Ureter (tissue), 1 donor: ENCODE measurements at places on chromosomes 5 and 9. TPM values are rescaled to one million over a fixed set of nuclear protein-coding genes. Genes with fewer than 3 reads are reported as not detected.
A peak's percentile ranks its signal among the peaks of the same experiment; 100 is the strongest.

GRCh38 chr5:159781626-159782157 lies 134.6 kb upstream of the ADRA1B start:
- DNase-seq: no peak

GRCh38 chr9:94150279-94150828 lies 66.1 kb downstream of the PTPDC1 start:
- DNase-seq: no peak

DNA sequence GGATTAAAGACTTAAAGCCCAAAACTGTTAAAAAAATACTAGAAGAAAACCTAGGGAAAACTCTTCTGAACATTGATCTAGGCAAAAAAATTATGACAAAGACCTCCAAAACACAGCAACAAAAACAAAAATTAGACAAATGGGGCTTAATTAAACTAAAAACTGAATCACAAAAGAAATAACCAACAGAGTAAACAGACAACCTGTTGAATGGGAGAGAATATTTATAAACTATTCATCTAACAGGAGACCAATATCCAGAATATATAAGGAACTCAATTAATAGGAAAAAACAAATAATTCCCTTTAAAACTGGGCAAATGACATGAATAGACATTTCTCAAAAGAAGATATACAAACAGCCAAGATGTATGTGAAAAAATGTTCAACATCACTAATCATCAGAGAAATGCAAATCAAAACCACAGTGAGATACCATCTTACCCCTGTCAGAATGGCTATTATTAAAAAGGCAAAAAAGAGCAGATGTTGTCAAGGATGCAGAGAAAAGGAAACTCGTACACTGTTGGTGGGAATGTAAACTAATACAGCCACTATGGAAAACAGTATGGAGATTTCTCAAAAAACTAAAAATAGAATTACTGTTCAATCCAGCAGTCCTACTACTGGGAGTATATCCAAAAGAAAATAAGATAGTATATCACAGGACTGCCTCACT lies 50.2 kb upstream of the TLX3 start:
- DNase-seq: no peak

PHF24 gene
- 1.7 TPM for total RNA-seq

DNA sequence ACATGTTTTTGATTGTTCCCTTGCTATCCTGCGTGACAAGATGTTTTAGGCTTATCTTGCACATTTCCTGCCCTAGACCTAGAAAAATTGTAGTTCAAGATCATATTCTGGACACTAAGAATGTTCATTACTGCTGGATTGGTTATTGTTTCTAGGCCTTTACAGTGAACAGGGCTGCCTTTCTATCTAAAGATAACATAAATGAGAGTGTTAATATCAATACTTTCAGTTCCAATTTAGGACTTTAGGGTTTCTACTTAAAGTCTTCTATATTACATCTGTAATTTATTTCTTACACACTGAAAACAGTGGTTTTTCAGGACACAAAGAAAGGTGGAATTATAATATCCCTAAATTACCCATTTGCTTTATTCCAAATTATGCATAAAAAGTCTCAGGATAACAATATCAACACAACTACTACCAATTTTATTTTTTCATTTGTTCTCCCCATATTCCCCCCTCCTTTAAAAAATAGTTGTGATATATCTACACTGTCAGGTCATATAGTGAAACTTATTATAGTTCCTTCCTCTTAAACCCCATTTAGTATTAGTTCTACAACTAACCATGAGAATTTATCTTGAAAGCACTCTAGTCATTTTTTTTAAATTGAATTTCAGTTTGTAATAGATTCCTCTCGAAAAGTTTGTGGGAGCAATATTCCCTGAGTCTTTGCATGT lies 293.9 kb upstream of the RIOK2 start:
- DNase-seq: no peak

DNA sequence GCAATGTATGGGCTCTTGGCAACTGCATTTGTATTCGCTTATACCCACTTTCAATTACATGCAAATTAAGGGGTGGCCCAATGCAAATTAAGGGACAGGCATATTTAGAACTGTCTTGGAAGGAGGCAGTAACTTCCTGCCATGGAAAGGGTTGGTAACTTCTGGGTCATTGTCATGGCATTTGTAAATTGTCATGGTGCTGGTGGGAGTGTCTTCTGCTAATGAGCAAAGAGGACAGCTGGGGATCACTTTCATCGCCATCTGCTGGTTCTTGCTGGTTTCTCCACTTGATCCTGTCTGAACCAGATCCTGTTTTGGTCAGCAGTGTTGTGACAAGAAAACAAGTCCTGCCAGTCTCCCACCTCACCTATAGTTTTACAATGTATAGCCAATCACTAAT lies 23.3 kb upstream of the UGT3A2 start:
- no peak for DNase-seq

- no peak for DNase-seq
Observed at GRCh38 chr5:150442699-150443080, 6.8 kb downstream of the RPS14 start.

GRCh38 chr5:67221487-67222242 lies 25.1 kb upstream of the CD180 start:
- DNase-seq: no peak

GRCh38 chr9:78121488-78121887 lies 89.9 kb upstream of the GNAQ start:
- DNase-seq: peak; percentile 65

CCT5 gene
- 158 TPM for total RNA-seq

GRCh38 chr5:139960723-139961383 lies 82.2 kb downstream of the NRG2 start:
- no peak for DNase-seq

DNA sequence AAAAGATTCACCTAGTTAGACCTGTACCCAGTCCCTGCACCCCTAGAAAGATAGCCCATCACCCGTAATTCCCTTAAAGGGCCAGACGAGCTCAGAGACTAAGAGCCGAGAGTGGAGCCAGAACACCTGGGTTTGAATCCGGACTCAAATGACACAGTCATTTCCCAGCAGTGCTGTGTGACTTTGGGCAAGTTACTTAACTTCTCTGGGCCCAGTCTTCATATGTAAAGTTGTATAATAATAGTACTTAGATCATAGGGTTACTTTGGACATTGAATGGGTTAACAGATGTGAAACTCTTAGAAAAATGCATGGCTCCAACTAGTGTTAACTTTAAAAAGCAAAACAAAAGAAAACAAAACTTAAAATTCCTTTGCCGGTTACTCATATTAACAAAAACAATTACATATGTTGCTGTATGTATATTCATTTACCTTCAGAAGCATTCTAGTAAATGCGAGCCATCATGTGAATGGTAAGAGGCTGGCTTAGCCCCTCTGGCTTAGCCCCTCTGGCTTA lies 40.4 kb upstream of the RASGRF2 start:
- no peak for DNase-seq

DNA sequence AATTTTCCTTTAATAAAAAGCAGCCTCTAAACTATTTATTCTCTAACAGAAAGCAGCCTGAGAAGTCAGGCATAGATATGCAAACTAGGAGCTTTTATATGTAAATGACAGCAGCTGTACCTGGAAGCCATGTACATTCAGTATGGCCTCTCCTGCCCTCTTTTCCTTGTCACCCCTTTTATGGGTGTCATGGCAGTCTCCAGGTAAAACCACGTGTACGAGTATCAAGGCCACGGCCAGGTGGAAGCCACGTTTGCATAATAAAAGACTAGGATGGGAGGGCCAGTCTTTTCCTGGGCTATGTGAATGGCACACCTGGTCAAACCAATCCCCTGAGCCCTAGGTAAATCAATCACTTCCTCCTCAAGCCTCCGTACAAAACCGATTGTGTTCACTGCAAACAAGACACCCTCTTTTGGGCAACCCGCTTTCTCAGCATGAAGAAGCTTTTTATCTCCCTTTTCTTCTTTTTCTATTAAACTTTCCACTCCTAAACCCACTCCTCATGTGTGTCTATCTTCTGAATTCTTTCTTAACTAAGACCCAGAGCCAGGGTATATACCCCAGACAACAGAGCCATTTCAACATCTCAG lies 419.5 kb upstream of the CTNND2 start:
- no peak for DNase-seq

- no peak for DNase-seq
Observed at GRCh38 chr5:44497606-44498005, 108.4 kb upstream of the FGF10 start.

PLAC8L1 gene
- total RNA-seq: 1.1 TPM

- no peak for DNase-seq
Observed at GRCh38 chr5:132414634-132415378, 45.3 kb downstream of the SLC22A5 start.

DNA sequence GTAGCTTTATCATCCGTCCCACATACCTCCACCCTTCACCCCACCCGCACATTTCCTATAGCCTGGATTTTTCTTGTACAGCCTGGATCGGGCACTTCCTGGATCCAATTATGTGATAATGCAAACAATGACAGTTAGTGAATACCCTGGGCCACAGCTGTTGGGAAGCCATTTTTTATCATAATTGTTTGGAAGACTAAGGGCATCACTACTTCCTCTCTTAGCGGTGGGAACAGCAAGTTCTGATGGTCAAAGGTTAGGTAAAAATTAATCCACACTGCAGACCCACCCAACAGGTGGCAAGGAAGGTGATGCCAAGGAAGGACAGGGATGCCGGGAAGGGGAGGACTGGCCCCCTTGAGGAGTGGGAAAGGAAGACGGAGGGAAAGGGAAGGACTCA lies 183.7 kb downstream of the SAXO1 start:
- DNase-seq: no peak

TEX48 gene
- not detected for total RNA-seq

DNA sequence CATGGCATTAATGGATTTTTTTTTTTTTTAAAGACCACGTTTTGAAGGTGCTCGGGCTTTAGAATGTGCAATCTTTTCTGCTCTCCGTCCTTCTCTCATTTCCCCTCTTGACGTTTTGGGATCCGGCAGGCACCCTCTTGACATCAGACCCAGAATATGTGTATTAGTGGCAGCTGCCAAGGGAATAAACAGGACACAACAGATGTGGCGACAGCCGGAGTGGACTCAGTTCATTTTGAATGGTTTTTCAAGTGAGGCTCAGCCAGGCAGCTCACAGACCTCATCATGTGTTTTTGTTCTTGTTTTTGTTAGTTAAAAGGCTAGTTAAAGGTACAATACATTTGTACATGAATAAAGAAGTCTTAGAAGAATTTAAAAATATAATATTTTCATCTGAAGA lies 365.0 kb upstream of the SEMA6A start:
- DNase-seq: no peak

DNA sequence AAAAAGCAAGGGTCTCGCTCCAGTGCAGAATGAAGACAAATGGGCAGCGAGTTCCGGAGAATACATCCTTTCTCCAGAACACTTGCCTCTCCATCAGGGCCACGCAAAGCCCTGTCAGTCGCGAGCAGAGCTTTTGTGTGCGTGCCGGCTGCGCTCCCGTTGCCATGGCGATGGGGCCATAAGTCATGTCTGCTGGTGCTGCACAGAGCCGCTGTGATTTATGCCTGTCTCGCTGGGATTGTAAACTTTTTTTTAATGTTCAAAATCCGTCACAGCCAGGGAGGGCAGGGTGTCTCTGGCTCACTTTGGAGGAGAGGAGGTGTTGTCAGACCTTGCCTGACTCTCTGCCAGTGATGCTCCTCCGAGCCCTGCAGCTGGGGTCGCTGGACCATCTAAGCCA lies 272.7 kb downstream of the TRIM32 start:
- no peak for DNase-seq

GRCh38 chr5:91403438-91403837 lies 20.3 kb upstream of the ARRDC3 start:
- DNase-seq: no peak
